Suppressor macrophage treated with lipopolysaccharide for 1 hour (primary cell): ENCODE measurements at places on chromosomes 3 and 15.

GRCh38 chr15:44882499-44882968 lies 74.0 kb upstream of the TERB2 start:
- peak; percentile 51 for DNase-seq

- DNase-seq, result peak; percentile 35
Measured at GRCh38 chr3:115836944-115837343, 213.6 kb downstream of the GAP43 start.

GRCh38 chr3:115692887-115693524 lies 69.7 kb downstream of the GAP43 start:
- DNase-seq, result peak; percentile 79

GRCh38 chr3:33949074-33949473 lies 150.6 kb downstream of the PDCD6IP start:
- DNase-seq, result no peak

DNA sequence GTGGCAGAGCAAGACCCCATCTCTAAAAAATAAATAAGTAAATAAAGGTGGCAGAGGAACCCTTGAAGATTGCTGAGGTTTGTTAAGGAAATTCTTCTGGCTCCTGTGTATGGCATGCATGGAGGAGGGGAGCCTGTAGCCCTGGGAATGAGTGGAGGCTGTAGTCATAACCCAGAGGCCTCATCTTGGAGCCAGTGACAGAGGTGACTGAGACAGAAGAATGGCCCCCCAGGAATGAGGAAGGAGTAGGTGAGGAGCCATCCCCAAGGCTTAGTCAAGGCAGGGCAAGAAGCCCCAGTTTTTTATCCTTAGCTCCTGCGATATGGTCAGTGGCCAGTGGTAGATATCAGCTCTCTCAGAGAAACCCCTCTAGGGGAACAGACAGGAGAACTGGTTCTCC lies 46.5 kb downstream of the BSN start:
- no peak for DNase-seq

DNA sequence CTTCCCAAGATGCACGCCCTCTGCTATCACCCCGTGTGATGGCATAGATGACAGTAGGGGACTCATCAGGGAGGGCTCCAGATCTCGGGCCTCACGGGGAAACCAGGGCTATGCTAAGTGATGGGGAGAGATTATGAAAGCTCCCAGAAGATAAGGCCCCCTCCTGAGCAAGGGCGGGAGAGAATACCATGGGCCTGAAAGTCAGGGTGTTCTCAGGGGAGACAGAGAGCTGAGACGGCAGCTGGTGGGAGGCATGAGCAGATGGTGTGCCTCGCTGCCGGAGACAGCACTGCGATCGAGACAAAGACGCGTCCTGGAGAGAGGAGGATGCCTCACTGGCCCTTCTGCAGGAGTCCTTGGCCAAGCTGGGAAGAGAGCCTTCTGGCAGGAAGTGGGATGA lies 106.5 kb upstream of the ADPGK start:
- DNase-seq, result no peak

- no peak for DNase-seq
Measured at GRCh38 chr3:182651461-182651860, 141.8 kb upstream of the ATP11B start.

DNA sequence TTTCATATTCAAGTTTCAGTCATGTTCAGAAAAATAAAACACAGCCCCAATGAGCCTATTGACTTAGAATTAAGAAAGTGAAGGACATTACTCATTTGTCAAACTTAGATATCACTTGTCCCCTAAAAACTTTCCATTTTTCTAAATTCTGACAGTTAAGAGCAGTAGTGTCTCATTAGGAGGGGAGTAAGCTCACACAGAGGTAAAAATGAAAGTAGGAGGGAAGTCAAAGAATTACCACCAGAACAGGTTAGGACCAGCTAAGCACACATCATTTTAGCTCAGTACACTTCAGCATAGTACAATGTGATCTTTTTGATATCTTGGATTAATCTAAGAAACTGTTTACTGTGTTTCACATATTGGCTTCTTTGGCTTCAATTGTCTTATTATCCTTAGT lies 64.3 kb downstream of the OSTN start:
- DNase-seq, result no peak

DNA sequence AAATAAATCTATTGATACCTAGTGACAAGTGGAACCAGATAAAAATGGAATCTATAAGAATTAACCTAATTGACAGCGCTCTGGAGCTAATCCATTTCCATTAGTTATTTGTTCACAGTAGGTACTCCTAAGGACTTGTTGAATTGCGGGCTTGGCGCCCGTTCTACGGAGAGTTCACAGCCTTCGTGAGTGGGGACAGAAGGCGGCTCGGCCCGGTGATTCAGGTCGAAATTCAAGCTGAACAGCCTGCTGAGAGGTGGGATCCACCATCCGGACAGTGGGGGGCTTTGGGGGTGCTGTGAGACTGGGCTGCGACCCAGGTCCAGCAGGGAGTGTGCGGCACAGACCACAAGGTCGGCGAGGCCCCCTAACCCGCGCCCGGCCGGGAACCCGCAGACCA lies 779 bp upstream of the CTNNB1 start:
- DNase-seq, result no peak

DNA sequence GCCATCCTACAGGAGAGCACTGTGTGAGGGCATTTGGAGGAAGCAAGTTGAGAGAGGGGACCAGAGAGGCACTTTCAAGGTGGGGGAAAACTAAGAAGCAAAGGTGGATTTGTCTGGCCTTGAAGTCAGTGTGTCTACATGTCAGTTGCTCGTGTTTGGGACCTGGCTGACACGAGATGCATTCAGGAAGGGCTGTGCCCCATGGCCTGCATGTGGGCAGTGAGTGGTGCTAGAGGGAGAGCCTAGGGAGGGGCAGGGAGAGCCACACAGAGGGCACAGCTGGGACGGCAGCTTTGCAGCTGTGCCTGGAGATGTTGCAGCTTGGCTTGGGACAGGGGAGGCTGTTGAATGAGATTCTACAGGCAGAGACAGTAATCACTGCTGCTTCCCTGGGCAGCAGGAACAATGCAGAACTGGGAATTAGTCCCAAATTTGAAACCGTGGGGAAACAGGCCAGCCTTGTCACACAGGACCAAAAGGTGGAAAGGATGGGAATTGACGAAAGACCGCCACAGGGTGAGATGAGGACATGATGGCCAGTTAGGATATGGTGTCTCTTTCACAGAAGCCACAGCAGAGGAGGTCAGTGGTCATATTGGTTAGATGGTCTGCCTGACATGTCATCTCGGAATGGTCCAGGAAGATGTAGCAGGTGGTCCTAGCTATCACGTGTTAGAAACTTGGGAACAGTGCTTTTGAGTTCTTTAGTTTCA lies 10.0 kb downstream of the SEC61A1 start:
- no peak for DNase-seq

DNA sequence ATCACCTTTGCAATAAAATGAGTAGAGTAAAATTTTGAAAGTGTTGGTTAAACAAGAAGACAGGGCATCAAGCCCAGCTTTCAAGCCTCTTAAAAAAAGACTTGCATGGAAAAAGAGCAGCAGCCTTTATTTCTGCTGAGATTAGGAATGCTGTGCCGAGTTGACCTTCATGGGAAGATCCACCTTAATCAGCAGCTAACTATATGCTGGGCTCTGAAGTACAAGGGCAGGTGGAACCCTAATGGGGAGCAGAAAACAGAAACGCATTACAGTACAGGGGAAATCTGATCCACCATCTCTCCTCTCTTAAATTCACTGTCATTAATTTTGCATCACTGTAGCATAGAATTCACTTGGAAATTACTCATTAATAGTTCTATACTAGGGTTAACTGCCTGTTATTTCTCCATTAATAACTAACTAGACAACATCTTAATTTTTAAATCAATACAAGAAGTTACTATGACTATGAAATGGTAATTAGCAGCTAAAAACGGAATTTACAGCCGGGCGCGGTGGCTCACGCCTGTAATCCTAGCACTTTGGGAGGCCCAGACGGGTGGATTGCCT lies 133.6 kb downstream of the GHSR start:
- DNase-seq, result no peak

- peak; percentile 71 for DNase-seq
Measured at GRCh38 chr15:40010686-40011085, 28.3 kb downstream of the SRP14 start.

DNA sequence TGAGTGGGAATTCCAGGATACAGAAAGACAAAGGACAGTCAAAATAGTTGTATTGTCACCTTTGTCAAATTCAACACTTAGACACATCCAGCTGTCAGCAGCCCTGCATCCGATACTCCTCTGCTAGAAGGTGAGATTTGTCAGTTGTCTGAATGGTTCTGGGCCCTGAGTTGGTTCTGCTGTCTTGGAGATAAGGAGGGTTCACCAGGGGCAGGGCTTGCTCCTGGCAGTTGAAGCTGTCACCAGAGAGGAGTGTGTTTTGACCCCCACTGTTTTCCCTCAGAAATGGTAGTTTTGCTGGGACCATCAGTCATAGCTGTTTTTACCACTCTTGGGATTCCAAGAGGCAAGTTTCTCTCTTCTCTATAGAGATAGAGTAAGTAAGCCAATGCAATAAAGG lies 3.2 kb upstream of the KY start:
- DNase-seq, result no peak

GRCh38 chr3:44963571-44964325 lies 12.2 kb downstream of the ZDHHC3 start:
- no peak for DNase-seq

DNA sequence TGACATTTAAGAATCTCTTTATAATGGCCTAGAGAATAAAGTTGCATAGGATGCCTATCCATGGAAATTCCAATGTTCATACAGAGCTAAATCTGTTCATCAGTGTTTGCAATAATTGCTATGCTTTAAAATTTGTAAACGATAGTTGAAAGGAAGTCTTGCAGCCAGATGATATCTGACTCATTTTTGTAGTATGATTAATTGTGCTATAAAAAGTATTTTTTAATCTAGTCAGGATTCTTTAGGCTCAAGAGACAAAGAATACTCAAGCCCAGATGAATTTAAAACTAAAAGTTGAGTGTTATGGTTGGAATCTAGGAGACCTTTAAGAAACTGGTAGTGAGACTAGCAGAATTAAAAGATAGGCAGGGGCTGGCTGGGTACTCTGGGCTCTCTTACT lies 50.5 kb downstream of the SUCNR1 start:
- no peak for DNase-seq

- no peak for DNase-seq
Measured at GRCh38 chr15:58777107-58777506, 6.0 kb downstream of the MINDY2 start.

DNA sequence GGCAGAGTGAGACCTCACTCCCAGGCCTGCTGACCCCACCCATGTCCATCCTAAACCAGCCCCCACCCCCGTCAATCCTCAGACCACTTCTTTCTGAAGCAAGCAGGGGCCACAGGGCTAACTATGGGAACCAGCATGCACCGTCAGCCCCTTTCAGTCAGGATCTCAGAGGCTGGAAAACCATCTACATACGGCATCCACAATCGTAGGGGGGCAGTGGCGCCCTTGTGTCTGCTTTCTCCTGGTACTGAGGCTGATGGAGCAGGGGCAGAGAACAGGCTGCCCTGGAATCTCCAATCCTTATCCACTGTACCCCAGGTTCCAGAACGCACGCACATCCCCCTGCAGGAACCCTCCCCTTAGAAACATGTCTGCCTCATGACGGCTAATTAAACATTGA lies 56.6 kb downstream of the XXYLT1 start:
- DNase-seq, result no peak

DNA sequence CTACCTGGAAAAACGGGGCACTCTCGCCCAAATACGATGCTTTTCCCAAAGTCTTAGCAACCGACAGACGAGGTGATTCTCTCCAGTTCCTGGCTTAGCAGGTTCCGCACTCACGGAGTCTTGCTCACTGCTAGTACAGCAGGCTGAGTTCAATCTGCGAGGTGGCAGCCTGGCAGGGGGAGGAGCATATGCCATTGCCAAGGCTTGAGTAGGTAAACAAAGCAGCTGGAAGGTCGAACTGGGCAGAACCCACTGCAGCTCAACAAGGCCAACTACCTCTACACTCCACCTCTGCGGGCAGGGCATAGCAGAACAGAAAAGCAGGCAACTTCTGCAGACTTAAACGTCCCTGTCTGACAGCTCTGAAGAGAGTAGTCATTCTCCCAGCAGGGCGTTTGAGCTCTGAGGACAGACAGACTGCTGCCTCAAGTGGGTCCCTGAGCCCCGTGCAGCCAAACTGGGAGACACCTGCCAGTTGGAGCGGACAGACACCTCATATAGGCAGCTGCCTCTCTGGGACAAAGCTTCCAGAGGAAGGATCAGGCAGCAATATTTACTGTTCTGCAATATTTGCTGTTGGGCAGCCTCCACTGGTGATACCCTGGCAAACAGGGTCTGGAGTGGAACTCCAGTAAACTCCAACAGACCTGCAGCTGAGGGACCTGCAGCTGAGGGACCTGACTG lies 73.4 kb upstream of the CADM2 start:
- DNase-seq, result no peak

DNA sequence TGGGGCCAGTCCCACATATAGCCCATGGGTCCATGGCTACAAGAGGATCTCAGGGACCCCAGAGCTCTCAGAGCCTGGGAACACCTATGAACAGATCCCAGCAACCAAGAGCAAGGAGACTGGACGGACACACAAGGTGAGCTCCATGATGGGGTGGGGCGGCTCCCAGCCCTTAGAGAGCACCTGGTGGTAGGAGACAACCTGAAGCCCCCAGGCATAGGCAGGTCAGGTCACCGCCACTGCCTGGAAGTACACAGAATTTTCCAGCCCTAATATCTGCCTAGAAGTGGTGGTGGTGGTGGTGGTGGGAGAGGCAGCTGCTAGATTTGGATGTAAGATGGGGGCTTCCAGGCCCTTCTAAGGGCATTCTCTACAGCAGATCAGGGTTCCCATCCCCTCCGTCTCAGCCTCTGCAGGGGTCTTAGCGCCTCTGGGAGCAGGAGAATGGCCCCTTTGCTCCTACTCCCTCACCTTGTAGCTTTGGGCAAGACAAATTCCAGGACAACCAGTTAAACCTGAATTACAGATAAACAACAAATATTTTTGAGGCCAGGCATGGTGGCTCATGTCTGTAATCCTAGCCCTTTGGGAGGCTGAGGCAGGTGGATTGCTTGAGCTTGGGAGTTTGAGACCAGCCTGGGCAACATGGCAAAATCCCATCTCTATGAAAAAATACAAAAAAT lies 9.2 kb downstream of the SH2D7 start:
- DNase-seq, result no peak

DNA sequence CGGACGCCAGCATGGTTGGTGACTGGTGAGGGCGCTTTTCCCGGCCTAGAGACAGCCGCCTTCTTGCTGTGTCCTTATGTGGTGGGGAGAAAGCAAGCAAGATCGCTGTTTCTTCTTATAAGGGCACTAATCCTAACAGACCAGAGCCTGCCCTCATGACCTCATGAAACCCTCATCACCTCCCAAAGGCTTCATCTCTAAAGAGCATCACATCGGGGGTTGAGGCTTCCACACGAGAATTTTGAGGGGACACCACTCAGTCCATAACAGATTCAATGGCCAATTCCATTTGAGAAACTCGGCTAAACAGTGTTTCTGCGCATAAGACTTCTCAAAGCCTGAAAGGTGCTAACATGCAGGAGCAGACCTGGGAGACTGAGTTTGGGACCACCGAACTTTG lies 54.0 kb downstream of the VGLL4 start:
- no peak for DNase-seq
